ENCODE measurements at places on chromosomes 4 and X. TPM values are rescaled to one million over a fixed set of nuclear protein-coding genes. Genes with fewer than 3 reads are reported as not detected.

- peak overlapping the region; percentile 26 for H3K4me3 ChIP-seq
- H3K4me1 ChIP-seq = no peaks in the 10 kb centered on the region
- no peak for DNase-seq
- H3K27ac ChIP-seq = no peak overlapping the region
- no peaks in the 10 kb centered on the region for H3K36me3 ChIP-seq
These were observed 91.5 kb downstream of the GEMIN8 start for GRCh38 chrX:13938051-13938828.

The BMPR1B gene
- total RNA-seq = not detected

DNA sequence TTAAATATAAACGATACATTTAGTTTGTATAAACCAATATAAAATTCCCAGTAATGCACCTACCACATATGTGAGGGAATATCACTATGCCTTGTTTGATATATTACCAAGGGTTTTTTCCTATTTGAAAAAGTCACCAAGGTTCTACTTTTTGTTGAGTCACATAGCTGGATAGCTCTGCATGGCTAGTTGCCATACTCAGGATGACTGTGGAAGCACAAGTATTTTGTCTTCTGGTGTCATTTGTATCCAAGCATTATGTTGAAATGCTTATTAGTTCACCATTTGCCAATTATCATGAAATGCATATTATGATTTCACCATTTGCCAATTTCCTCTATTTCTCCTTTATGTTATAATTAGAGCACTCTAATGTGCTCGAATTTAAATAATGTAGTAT is 162.7 kb upstream of the TTC29 start:
- no peaks in the 10 kb centered on the region for H3K4me1 ChIP-seq
- no peak overlapping the region for H3K4me3 ChIP-seq
- DNase-seq = no peak

GRCh38 chrX:48676893-48677270 is 6.7 kb upstream of the WAS start:
- peak; percentile 71 for DNase-seq
- H3K36me3 ChIP-seq = peaks cover 5% of the 10 kb centered on the region
- H3K27ac ChIP-seq = peak overlapping the region; percentile 93
- H3K27me3 ChIP-seq = no peaks in the 10 kb centered on the region

The MAGIX gene
- total RNA-seq = 0.96 TPM

GRCh38 chr4:152095701-152096070 is 334.9 kb upstream of the GATB start:
- H3K4me3 ChIP-seq = no peak overlapping the region
- no peak overlapping the region for H3K27ac ChIP-seq
- peaks cover under 1% of the 10 kb centered on the region for H3K36me3 ChIP-seq
- no peaks in the 10 kb centered on the region for H3K27me3 ChIP-seq

DNA sequence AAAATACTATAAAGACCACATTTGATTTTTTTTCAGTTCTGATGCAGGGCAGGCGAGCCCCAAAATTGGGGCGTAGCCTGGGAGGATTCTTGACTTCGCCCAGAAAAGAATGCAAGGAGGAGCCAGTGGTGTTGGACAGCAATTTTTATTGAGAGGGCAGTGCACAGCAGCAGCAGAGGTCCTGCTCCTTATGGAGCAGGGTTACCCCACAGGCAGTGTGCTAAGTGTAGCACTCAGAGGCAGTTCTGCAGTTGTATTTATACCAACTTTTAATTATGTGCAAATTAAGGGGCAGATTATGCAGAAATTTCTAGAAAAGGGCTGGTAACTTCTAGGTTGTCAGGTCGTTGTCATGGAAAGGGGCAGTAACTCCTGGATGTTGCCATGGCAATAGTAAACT is 69.9 kb downstream of the GASK1B start:
- H3K36me3 ChIP-seq = no peaks in the 10 kb centered on the region
- H3K27ac ChIP-seq = no peak overlapping the region
- DNase-seq = no peak
- no peaks in the 10 kb centered on the region for H3K4me1 ChIP-seq
- no peaks in the 10 kb centered on the region for H3K27me3 ChIP-seq
- no peak overlapping the region for H3K4me3 ChIP-seq

DNA sequence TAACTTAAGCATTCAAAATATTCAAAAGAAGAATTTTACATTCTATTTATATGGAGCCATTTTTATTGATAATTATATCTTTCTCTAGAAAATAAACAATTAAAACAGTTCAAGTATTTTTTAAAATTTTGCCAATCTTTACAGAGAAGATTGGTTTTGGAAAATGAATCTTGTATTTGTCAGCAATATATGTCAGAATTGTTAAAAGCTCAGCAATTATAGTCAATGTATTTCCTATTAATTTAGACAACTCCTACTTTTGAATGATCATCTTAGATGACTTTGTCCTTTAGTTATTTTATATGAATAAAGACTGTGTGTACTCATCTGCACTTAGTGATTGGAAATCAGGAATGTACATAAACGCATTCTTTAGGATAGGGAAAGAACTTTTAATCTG is 223.9 kb upstream of the MAD2L1 start:
- no peak overlapping the region for H3K27ac ChIP-seq
- no peaks in the 10 kb centered on the region for H3K4me1 ChIP-seq
- no peak overlapping the region for H3K4me3 ChIP-seq
- H3K36me3 ChIP-seq = no peaks in the 10 kb centered on the region
- H3K27me3 ChIP-seq = no peaks in the 10 kb centered on the region
- no peak for DNase-seq

The CDX4 gene
- total RNA-seq = not detected

GRCh38 chr4:143354990-143355389 is 18.3 kb downstream of the GAB1 start:
- no peak for DNase-seq
- no peak overlapping the region for H3K4me3 ChIP-seq
- H3K27me3 ChIP-seq = peaks cover 21% of the 10 kb centered on the region

DNA sequence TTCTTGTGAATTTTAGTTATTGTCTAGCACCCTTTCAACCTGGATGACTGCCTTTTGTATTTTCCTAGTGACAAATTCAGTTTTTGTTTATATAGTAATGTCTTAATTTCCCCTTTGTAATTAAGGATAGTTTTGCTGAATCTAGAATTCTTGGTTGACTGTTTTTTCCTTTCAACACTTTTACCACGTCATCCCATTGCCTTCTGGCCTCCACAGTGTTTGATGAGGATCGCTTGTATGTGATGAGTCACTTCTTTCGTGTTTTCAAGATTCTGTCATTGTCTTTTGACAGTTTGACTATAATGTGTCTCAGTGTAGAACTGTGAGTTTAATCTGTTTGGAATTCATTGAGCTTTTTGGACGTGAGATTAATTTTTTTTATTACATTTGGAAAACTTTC is 30.1 kb downstream of the KDM6A start:
- H3K27me3 ChIP-seq = no peaks in the 10 kb centered on the region
- H3K36me3 ChIP-seq = peaks cover 22% of the 10 kb centered on the region
- peak overlapping the region; percentile 9 for H3K4me3 ChIP-seq
- peak; percentile 57 for DNase-seq
- peak overlapping the region; percentile 66 for H3K27ac ChIP-seq
- H3K4me1 ChIP-seq = peaks cover 42% of the 10 kb centered on the region

DNA sequence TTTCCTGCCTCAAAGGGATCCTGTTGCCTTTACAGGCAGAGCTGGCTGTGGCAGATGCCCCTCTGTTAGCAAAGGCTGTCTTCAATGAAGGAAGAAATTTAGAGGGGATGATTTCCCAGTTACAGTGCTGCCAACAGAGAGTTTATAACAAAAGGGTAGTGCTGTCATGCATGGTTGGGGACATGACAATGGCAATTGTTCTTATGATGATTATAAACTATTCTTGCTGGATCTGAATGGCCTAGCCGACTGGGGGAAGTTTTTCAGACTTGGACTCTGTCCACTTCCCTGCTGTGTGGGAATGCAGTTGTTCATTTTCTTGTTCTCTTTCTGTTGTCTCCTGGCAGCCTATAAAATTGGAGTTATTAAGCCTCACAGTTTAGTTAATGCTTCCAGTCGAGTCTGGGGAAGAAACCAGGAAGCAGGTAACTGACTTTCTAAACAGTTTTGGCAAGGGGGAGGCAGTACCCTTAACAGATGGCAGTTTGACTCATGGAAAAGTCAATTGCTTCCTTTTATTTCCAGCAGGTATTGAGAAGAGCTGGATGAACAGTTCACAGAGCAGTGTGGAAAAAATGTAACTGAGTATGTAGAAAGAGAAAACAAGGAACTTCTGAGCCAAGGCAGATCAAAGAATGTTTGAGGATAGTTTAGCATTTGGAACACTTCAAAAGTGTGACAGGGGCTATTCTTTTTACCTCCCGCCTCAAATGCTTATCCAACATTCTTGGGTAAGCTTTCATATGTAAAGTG is 582.6 kb downstream of the RAPGEF2 start:
- no peak overlapping the region for H3K27ac ChIP-seq
- no peaks in the 10 kb centered on the region for H3K4me1 ChIP-seq
- no peaks in the 10 kb centered on the region for H3K36me3 ChIP-seq
- H3K4me3 ChIP-seq = no peak overlapping the region

The GASK1B gene
- not detected for total RNA-seq

DNA sequence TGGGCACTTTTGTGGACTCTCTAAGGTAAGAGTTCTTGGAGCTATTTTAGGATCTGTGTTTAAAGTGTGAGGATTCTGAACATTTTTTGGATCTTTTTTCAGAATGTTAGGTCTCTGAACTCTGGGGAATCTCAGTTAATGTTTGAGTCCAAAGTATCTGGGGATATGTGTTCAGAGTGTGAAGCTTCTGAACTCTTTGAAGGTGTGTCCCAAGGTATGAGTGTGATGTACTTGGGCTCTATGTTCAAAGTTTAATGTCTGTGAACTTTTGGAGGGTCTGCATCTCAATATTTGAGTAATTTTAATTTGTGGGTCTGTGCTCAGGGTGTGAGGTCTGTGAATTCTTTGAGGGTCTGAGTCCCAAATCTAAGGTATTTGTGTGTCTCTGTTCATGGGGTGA is 35.4 kb upstream of the PAGE4 start:
- no peak for DNase-seq
- H3K4me3 ChIP-seq = no peak overlapping the region
- no peaks in the 10 kb centered on the region for H3K27me3 ChIP-seq
- H3K36me3 ChIP-seq = no peaks in the 10 kb centered on the region

- DNase-seq = no peak
- no peaks in the 10 kb centered on the region for H3K36me3 ChIP-seq
- H3K27me3 ChIP-seq = no peaks in the 10 kb centered on the region
- H3K4me3 ChIP-seq = no peak overlapping the region
These were observed 180.3 kb upstream of the TENM3 start for GRCh38 chr4:182062936-182063335.

- H3K36me3 ChIP-seq = no peaks in the 10 kb centered on the region
- no peak for DNase-seq
- peaks cover 49% of the 10 kb centered on the region for H3K27me3 ChIP-seq
- no peak overlapping the region for H3K4me3 ChIP-seq
These were observed 125.1 kb downstream of the MAML3 start for GRCh38 chr4:140028676-140029517.

GRCh38 chr4:110878413-110878812 is 255.5 kb upstream of the PITX2 start:
- H3K4me1 ChIP-seq = no peaks in the 10 kb centered on the region
- no peaks in the 10 kb centered on the region for H3K36me3 ChIP-seq
- H3K27me3 ChIP-seq = no peaks in the 10 kb centered on the region
- DNase-seq = no peak
